Lower leg skin (tissue), 4 donors: ENCODE measurements at places on chromosomes 7 and 10. TPM values are rescaled to one million over a fixed set of nuclear protein-coding genes. Genes with fewer than 3 reads are reported as not detected.
A peak's percentile ranks its signal among the peaks of the same experiment; 100 is the strongest.

The EXOC4 gene
- total RNA-seq = 65.8 TPM

The PLEKHS1 gene
- total RNA-seq = 0.76 TPM

- no peak for DNase-seq
Measured at GRCh38 chr10:121828045-121828444, 99.8 kb downstream of the ATE1 start.

GRCh38 chr10:17216217-17216900 is 11.7 kb upstream of the VIM start:
- no peak for DNase-seq

DNA sequence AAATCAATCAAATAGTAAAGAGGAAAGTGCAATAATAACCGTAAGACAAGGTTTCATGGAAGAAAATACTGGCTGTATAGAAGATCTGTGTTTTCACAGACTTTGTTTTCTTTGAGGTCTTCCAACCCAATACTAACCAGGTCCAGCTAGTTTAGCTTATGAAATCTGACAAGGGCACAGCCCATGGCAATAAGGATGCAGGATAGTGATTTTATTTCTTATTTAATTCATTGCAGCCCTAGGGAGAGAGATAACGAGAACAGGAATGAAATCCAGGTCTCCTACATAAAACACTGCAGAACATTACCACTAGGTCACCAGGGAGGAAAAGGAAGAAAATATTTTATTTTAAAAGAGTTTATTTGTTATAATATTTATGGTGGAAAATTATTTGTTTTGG is 145.1 kb downstream of the DNAJC1 start:
- DNase-seq = no peak

DNA sequence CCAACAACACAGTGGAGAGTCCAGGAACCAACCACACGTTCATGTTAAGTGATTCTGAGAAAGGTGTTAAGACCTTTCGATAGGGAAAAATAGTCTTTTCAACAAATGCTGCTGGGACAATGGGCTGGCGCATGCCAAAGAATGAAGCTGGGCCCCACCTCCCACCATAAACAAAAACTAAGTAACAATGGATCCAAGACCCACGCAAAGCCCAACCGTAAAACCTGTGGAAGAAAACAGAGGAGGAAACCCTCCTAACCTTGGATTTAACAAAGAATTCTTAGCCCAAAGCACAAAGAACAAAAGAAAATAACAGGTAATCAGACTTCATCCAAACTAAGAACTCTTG is 272.8 kb downstream of the ELFN1 start:
- no peak for DNase-seq

The BMI1 gene
- total RNA-seq = 37.6 TPM

DNA sequence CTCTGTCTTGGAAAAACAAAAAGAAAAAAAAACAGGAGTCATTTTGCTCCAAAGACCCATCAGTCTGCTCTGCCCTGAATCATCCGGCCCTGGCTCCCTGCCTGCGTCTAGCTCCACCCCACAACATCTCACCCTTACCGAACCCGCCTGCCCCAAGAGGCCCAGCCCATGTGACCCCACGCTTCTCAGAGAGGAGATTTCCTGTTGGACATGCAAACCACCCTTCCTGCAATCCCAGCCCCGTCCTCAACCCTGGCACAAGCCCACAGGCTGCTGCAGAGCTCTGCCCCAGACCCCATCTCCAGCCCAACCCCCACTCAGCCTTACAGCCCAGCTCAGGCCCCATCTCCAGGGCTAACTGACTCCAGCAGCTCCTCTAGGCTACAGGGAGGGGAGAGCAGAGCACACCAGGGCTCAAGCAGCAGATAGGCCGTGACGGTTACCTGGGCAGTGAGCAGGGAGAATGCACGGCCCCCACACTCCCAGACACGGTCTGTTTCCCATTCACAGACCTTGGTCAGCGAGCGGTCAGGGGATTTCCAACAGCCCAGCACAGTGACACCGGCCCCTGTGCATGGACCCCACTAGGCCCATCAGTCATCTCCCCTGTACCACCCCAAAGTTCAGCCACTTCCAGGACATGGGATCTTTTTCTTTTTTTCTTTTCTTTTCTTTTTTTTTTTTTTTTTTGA is 69.9 kb upstream of the GTF2I start:
- DNase-seq = peak; percentile 96

DNA sequence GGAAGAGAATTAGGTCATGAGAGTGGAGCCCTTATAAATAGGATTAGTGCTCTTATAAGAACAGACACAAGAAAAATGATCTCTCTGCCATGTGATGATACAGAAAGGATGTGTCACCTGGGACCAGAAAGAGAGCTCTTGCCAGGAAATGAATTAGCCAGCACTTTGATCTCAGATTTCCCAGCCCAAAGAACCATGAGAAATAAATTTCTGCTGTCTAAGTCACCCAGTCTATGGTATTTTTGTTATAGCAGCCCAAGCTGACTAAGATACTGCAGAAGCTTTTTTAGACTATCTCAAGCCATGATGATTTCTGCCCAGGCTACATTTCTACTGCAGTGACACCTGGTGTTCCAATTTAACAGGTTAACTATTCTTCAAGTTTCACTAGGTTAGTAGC is 84.8 kb downstream of the RSU1 start:
- no peak for DNase-seq

The TMEM229A gene
- total RNA-seq = not detected

GRCh38 chr7:4072161-4072925 is 609.8 kb upstream of the FOXK1 start:
- DNase-seq = peak; percentile 65

GRCh38 chr10:90306187-90306586 is 551.7 kb downstream of the HTR7 start:
- no peak for DNase-seq

GRCh38 chr10:106506526-106507283 is 657.8 kb downstream of the SORCS1 start:
- no peak for DNase-seq

The AKR1C2 gene
- total RNA-seq = 27.5 TPM

The CHCHD1 gene
- 32.8 TPM for total RNA-seq

- DNase-seq = no peak
Measured at GRCh38 chr10:28312572-28312971, 9.7 kb upstream of the MPP7 start.

DNA sequence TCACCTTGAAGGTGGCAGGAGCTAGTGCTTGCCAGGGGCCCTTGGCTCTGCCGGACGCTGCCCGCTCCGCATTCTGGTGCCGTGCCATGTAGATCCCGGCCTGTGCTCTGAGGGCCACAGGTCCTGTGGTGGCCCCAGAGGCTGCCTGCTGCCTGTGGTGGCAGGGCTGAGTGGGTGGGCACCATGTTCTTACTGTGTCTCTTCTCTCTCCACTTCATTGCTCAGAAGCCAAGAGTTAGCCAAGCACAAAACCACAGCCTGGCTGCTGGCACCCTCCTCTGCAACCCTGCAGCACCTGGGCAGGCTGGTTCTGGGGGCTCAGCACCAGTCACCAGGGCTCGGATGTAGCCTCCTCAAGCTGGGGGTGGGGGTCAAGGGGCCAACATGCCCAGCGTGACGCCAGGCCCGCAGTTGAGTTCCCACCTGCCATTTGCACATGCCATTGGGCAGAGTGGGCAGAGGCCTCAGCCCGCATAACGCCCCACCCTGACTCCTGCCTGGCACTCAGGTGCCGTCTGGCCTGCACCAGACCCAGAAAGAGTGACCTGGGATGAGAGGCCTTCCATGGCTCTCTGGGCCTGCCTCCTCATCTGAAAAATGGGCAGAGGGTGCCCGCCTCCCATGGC is 16.3 kb downstream of the ZMIZ1 start:
- no peak for DNase-seq

DNA sequence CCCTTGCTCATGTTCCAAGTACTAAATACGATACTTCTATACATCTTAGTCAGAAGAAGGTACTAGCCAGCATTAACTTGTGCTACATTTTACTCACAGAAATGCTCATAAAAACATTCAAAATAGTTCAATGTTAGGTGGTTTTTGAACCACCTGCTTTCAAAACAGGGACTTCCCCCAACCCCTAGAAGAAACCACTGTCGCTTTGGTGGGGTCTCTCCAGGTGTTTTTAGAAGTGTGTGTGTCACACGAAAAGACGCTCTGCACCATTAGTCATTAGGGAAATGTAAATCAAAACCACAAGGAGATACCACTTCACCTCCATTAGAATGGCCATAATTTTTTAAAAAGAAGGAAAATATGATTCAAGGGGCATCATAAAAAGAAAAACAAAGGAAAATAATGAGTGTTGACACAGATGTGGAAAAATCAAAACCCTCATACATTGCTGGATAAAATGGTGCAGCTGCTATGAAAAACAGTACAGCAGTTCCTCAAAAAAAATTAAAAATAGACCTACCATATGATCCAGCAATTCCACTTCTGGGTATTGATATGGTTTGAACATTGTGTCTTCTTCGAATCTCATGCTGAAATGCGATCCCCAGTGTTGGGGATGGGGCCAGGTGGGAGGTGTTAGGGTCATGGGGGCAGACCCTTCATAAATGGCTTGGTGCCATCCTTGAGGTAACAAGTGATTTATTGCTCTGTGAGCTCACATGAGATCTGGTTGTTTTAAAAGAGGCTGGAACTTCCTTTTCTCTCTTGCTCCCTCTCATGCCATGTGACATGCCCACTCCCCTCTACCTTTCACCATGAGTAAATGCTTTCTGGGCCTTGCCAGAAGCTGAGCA is 74.2 kb downstream of the MALSU1 start:
- no peak for DNase-seq

DNA sequence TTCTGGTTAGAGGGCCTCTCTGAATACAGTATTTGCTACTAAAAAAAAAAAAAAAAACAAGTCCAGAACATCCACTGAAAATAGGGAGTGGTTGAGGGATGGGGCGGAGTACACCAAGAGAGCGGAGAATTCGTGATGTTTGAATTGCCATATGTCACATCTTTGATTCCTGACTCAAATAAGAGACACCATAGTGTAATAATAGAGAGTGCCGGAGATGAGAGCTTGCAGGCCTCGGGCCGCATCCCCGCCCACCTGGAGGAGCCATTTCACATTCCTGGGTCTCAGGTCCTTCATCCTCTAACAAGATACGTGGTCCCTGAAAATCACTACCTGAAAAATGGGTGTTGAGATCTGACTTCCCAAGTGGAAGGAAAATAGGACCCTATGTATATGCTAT is 46.8 kb downstream of the KIAA1549 start:
- DNase-seq = no peak

- DNase-seq = no peak
Measured at GRCh38 chr7:70040970-70041766, 442.9 kb downstream of the AUTS2 start.

The PIP gene
- 148 TPM for total RNA-seq

DNA sequence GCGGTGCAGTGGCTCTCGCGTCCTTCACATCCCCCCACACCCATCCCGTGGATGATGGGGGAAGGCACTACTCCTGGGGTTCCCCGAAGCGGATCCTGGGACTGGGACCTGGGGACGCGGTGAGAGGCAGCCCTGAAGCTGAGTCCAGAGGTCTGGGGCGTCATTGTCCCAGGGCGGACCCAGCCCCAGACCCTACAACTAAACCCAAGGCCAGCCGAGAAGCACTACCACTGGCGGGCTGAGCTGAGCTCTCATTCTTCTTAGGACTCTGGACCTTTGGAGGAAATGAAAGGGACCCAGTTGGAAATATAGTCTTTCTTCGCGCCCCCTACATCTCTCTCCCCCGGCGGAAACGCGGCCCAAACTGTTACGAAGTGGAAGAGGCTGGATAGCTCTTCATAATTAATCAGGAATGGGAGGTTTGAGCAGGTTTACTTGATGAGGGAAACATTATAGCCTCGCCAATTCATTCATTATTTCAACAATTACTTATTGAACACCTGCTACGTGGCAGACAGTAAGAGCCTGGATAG is 389 bp upstream of the FBXL15 start:
- no peak for DNase-seq

The BAIAP2L1 gene
- total RNA-seq = 21.7 TPM

DNA sequence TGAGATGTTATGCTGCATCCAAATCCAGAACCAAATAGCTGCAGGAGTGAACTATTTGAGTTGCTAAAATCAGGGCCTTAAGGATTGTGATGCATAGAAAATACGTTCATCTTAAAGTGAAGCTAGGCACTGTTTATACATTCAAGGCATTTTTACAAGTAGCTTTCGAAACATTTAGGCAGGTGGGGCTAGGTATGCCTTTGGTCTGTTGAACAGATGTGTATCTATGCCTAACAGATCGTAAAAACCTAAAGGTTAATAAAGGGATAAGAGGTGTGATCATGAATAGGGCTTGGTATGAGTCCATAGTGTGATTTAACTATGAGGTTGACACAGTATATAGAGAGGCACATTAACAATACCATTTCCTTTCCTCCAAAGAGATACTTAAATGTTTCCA is 262.5 kb downstream of the SEMA3D start:
- DNase-seq = no peak

DNA sequence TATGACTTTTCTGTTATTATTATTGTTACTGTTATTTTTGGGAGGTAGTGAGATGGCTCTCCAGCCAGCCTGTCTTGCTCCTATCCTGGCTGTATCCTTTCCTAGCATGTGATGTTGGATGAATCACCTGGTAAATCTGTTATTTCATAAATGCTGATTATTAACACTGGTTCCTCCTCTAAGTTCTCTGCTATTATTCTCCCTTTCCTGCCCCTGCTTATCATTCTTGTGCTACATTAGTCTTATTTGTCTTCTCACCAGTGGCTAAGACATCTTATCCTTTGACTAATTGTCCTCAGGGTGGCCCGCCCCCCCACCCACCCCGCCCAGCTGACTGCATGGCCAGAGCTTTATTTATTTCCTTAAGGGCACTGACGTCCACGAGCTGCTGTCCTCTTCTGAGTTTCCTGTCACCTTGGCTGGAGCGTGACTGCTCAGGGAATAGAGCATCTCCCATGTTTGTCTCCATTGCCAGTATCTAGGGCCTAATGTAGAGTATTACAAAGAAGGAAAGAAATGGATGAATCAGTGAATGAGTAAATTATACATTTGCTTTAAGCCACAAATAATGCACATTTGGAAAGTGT is 110.1 kb upstream of the KLF6 start:
- DNase-seq = no peak

DNA sequence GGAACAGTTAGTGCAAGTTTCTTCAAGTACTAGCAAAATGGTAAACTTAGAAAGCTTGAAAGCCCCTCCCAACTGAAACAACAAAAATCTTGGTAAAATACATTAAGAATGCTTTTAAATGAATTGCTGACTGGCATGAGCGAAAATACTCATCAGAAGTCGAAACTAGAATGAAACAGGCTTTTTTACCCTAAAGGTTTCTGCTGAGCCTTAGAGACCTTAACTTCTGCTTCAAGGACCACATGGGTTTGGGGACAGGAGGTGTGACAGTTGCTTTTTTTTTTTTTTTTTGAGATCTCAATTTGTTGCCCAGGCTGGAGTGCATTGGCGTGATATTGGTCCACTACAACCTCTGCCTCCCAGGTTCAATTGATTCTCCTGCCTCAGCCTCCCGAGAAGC is 100.3 kb downstream of the MTPAP start:
- DNase-seq = no peak
